T-cell (primary cell): ENCODE measurements at places on chromosomes 7 and 10.

DNA sequence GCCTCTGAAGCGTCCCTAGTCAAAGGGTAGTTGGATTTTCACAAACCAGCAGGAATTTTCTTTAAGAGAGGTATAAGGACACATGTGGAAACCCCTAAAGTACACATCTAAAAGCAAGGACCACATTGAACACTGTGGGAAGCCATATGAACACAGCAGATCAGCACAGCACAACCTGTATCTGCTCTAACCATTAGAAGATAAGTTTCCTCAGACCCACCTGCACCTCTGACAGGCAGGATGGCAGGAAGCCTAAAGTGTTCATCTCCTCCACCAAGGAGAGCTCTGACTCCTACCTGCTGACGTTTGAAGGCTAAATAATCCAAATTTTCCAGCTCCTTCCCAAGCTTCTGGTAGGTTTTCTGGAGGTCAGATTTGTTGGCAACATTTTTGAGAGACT, 174.4 kb downstream of the CTNNA3 start:
- DNase-seq: no peak

- DNase-seq: no peak
Measured at GRCh38 chr7:12888717-12889116, 201.3 kb downstream of the ARL4A start.

GRCh38 chr7:81845744-81846241, 75.9 kb upstream of the HGF start:
- no peak for DNase-seq

GRCh38 chr7:28564755-28565374, 152.5 kb downstream of the CREB5 start:
- DNase-seq: no peak

GRCh38 chr7:142412551-142413193, 154.8 kb upstream of the PRSS58 start:
- peak; percentile 25 for DNase-seq

GRCh38 chr7:27134392-27134791, 3.8 kb upstream of the HOXA4 start:
- no peak for DNase-seq

DNA sequence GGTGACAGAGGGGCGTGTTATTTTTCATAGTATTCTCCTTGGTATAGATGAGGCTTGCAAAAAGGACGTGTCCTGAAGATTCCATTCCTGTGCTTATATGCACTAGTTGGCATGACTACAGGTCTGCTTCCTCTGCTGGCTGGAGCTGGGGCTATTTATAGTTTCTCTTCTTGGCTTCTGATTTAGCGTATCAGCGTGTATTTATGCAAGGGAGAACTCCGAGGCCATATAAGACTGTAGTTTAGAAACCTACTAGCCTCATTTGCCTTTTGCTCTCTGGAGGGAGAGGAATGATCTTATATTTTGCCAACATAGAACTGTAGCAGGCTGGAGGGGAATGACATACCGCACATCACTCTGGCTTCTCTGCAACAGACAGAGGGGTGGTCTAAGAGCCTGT, 39.7 kb downstream of the CACNB2 start:
- DNase-seq: no peak

DNA sequence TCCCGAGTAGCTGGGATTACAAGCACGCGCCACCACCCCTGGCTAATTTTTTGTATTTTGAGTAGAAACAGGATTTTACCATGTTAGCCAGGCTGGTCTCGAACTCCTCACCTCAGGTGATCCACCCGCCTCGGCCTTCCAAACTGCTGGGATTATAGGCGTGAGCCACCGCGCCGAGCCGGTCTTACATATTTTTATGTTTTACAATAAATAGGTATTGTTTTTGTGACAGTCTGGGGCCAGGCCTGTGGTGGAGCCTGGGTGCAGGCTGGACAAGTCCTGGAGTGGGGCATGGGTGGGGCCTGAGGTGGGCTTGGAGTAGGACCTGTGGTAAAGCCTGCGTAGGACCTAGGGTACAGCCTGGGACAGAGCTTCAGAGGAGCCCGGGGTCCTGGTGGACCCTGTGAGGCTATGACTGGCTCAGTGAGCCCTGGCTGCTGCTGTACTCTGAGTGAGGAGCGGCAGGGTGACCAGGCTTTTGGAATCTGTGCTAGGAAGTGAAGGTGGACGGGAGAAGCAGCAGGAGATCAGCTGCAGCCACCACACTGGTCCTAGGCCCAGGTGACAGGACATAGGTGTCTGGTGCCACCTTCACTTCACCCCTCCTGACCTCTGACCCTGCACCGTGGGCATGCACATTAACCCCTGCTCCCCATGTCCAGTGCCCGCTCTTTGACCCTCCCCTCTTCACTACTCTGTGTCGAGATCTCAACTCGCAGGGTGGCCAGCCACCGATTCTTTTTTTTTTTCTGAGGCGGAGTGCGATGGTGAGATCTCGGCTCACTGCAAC, 9.6 kb upstream of the ZMIZ2 start:
- no peak for DNase-seq

DNA sequence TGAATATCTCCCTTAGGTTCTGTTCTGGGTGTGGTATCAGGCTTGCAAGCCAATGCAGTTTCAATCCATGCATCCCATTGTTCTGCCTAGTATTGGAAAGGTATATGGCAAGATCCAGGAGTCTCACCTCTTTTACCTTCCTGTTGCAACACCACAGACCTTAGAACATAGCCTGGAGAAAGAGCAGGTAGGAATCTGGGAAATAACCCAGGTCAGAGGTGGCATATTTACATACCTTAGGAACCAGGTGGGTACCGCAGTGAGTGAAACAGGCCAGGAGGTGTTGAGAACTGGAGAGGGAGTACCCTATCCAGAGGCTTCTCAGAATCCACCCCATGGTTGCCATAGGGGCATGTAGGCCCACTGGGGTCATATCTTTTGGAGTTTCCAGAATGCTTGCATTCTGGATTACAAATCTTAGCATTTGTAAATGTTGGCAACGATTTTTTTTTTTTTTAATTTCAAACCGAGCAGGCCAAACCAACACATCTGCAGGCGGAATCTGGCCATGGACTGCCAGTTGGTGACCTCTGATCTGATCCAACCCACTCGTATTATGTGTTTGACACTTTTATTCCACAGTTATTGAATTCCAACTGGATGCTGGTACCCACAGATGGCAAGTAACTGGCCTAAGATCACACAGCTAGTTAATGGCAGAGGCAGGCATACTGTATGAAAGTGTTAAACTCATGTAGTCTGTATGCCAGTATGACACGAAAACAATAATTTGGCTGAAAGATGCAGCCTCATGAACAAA, 180.3 kb upstream of the TCF7L2 start:
- DNase-seq: no peak

- no peak for DNase-seq
Measured at GRCh38 chr7:158127241-158127640, 460.4 kb downstream of the PTPRN2 start.

GRCh38 chr7:112420236-112420861, 29.9 kb upstream of the IFRD1 start:
- no peak for DNase-seq

DNA sequence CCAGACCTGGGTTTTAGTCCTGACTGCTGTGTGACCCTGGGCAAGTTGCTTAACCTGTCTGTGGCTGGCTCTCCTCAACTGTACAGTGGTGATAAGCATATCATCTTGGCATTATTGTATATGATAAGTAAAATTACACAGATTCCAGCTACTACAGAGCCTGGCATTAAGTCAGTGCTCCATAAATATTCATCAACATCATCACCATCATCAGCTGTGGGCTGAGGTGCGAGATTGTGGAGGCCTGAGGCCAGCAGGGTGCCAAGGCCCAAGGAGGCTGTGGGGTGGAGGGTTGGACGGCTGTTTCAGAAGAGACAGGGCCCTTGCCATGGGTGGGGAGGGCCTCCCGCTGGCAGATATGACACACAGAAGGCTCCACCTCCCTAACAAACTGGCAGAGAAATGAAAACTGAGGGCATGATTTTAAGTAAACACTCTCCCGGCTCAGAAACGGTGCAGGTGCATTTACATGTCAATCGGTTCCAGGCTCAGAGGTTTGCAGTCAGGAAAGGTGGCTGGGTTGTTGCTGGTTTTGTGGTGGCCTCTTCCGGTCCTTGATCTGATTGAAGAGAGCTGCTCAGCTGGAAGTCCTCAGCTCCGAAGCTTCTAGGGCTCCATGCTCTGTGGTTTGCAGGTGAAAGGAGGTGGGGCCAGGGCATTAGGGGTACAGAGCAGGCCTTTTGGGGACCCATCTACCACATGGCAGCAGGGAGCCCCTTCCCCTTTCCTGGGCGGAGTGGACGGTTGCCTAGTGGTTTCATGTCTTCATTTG, 10.2 kb downstream of the CRYGN start:
- peak; percentile 84 for DNase-seq
